Body of pancreas (tissue), 4 donors: ENCODE measurements at places on chromosomes 3 and 15. TPM values are rescaled to one million over a fixed set of nuclear protein-coding genes. Genes with fewer than 3 reads are reported as not detected.

Gene KCNMB2
- total RNA-seq, result not detected

Gene P2RY12
- total RNA-seq, result not detected

- DNase-seq, result no peak
Observed at GRCh38 chr3:19632099-19633074, 301.6 kb downstream of the EFHB start.

DNA sequence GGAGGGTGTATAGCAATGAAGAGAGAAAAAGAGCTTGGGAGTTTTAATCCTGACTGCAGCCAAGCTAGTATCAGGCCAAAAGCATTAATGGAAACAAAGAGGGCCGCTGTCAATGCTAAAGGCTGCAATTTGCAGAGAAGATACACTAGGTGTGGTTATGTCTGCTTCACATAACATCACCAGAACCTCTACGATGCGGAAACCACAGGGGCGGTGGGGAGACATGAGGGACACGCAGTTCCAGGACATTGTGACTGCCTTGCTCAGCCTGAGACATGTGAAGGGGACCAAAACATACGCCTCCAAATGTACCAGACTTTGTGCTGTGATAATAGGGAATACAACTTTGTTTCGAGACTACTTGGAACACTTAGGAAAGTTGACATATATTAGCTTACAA is 88.4 kb downstream of the APBA2 start:
- DNase-seq, result no peak

DNA sequence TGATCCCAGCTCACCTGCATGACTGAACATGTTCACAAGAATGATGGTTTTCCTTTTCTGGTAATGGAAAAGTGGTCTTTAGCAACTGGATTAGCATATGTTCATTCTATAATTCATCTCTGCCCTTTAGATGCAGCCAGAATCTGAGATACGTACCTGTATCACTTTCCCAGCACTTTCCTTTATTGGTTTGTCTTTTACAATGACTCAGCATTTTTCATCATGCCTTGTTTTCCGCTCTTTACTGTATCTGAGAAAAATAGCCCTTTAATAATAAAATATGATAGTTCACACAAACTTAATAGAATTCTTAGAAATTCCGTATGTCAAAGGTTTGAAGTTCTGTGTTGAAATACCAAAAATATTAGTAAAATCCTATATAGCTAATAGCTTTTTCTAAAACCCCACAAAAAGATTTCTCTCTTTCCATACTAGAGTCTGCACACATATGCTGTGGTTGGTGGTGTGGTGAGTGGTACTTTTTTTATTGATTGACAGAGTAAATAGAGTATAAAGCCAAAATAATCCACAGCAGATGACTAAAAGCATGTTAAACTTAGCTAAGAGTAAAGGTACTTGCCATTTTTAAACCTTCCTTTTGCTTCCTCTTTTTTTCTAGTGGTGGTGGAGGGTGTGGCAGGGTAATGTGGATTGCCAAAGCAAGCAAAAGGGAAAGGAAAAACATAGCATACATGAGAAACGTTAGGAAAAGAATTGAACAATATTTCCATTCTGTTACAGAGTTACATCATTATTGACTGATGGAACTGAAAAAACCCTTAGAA is 328.9 kb upstream of the RBMS3 start:
- no peak for DNase-seq

DNA sequence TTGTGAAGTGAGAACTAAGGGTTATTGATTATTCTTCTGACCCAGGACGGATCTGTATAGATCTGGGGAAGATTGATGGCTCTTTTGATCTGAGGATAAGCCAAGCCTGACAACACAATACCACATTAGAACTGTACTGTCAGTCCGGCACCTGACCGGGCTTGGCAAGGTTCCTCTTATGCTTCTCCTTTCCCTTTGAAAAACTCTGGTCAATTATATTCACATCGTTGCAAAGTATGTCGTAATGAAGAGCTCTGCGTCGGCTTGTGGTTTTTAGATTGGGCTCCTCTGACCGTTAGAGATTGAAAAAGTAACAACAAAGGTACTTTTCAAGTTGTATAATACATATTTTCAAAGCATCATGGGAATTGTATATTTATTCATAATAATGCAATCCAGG is 389.8 kb downstream of the NR2F2 start:
- no peak for DNase-seq

DNA sequence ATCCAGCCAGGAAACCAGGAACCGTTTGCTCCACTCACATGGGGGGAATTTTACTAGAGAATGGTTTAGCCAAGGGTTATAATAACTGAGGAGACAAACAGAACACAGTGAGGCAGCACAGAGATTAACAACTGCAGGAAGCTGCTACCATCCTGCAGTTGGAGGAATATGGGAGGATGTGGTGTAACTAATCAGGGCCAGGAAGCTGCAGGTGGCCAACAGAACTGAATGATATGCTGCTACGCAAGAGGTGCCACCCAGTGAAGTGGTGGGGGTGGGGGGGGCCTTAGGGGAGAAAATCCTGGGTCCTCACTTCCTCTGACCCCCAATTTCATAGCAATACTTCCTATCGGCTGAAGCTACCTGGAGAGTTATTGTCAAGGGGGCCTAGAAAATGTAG is 306.4 kb upstream of the STT3B start:
- no peak for DNase-seq

DNA sequence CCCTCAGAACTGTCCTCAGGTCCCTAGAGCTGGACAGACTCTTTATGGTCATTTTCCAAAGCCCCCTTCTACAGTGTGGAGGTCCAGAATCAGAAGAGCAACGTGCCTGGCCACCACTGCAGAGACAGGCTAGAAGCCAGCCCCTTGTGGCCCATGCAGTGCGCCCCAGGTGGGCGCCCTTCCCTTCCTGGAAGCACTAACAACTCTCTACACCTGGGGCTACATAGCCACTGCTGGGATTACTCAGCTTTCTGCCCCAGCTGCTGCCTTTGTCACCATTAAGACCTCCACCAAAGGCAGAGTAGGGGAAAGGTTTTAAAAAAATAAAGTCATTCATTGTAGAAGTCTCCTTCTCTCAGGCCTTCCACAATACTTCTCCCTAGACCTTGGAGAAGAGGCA is 2.3 kb downstream of the RASGRP1 start:
- DNase-seq, result no peak

DNA sequence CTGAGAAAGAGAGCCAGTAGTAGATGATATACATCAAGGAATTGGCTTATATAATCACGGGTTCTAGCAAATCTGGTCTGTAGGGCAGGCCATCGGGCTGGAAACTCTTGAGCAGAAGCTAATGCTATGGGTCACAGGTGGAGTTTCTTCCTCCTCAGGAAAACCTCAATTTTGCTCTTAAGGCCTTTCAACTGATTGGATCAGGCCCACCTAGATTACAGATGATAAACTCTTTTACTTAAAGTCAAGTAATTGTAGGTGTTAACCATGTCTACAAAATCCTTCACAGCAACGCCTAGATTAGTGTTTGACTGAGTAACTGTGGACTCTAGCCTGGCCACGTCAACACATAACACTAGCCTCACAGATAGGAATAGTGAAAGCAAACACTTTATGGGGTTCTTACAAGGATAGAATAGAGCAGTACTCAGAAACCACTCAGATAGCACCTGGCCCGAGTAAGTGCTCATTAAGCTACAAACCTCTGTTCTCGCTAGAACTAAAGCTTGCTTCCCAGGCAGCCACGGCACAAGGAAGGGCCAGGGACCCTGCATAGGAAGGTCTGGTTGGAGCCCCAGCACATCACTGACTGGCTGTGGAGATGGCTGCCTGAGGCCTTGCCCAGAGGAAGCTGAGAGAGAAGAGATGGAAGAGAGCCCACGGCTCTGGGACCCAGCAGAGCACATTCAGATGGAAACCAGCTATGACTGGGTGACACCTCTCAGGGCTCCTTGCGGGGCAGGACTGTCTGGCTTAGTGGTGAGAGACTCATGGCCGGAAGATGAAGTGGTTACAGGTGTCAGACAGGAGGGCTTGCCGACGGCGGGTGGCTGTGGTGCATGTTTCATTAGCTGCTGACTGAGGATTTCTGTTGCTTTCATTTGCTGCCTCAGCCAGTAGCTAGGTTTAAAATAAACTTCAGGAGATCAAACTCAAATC is 202.5 kb upstream of the TLE3 start:
- DNase-seq, result no peak

GRCh38 chr15:91864664-91865063 is 11.2 kb downstream of the SLCO3A1 start:
- no peak for DNase-seq
